Trophoblast cell (in vitro differentiated cells and primary cell): ENCODE measurements at places on chromosomes 2 and 18.

GRCh38 chr2:18834341-18834740 is 245.0 kb upstream of the NT5C1B start:
- H3K27me3 ChIP-seq = no peaks in the 10 kb centered on the region
- no peak overlapping the region for H3K4me3 ChIP-seq
- no peak for DNase-seq
- H3K36me3 ChIP-seq = no peaks in the 10 kb centered on the region
- no peak overlapping the region for H3K27ac ChIP-seq
- peaks cover 2% of the 10 kb centered on the region for H3K4me1 ChIP-seq

- H3K36me3 ChIP-seq = no peaks in the 10 kb centered on the region
- H3K27ac ChIP-seq = no peak overlapping the region
- DNase-seq = no peak
- no peak overlapping the region for H3K4me3 ChIP-seq
- no peaks in the 10 kb centered on the region for H3K27me3 ChIP-seq
Measured at GRCh38 chr2:73114273-73114867, 1.6 kb upstream of the RAB11FIP5 start.

- peaks cover 6% of the 10 kb centered on the region for H3K36me3 ChIP-seq
- peaks cover 21% of the 10 kb centered on the region for H3K4me1 ChIP-seq
- peak; percentile 50 for DNase-seq
- H3K4me3 ChIP-seq = no peak overlapping the region
- H3K27me3 ChIP-seq = no peaks in the 10 kb centered on the region
Measured at GRCh38 chr2:60516383-60516811, 37.1 kb downstream of the BCL11A start.

- H3K27me3 ChIP-seq = no peaks in the 10 kb centered on the region
- H3K4me1 ChIP-seq = no peaks in the 10 kb centered on the region
- no peak overlapping the region for H3K4me3 ChIP-seq
- H3K36me3 ChIP-seq = no peaks in the 10 kb centered on the region
- DNase-seq = no peak
Measured at GRCh38 chr18:34998661-34999060, 42.6 kb upstream of the MAPRE2 start.

GRCh38 chr2:173021939-173022371 is 53.7 kb upstream of the MAP3K20 start:
- no peak overlapping the region for H3K27ac ChIP-seq
- no peaks in the 10 kb centered on the region for H3K36me3 ChIP-seq
- peak; percentile 73 for DNase-seq
- no peaks in the 10 kb centered on the region for H3K27me3 ChIP-seq

DNA sequence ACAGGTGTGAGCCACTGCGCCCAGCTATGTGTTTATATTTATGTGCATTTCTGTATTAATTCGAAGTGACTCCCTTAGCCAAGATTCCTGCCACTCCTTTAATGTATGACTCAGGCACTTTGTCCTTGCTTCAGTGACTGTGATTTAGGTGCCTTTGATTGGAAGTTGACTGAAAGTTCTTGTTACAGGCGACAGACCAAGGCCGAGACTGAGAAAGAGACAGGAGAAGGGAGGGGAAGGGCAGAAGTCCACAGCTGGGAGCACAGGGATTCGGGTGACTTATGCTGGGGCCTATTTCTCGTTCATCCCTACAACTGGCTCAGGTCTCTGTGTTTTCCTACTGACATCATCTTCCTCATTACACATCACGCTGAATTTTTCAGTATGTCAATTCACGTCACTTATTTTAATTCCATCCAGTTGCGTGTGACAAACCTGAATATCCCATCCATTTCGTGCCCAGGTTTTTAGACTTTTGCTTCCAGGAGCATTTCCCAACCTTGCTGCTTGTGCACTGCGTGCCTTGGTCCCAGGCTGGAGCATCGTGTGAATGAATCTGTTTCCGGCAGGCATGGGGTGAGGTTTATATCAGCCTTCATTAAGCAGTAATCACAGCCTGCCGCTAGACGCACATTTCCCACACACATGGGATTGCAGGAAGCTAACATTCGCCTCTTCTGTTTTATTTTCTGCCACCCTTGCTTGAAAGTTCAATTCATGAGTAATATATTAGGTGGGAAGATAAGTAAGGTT is 42.4 kb downstream of the TMEM18 start:
- no peak overlapping the region for H3K4me3 ChIP-seq
- H3K27ac ChIP-seq = no peak overlapping the region
- H3K27me3 ChIP-seq = no peaks in the 10 kb centered on the region

DNA sequence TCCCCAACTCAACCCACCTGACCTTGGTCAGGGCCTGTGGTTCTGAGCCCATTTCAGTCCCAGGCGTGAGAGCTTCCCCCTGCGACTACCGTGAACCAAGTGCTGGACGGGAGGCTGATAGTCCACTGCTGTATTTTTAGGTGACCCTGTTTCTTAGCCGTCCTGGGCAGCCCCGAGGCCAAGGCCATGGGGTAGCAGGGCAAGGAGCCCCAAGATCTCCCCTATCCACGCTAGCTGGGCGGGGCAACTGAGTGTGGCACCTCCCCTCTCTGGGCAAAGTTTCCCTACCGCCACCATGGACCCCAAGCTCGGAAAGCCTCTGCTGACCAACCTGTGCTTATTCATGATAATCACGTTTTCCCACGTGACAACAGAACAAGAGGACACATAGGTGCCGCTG is 583 bp upstream of the KLHL30 start:
- no peak overlapping the region for H3K27ac ChIP-seq
- H3K27me3 ChIP-seq = no peaks in the 10 kb centered on the region
- DNase-seq = no peak
- H3K4me3 ChIP-seq = no peak overlapping the region

DNA sequence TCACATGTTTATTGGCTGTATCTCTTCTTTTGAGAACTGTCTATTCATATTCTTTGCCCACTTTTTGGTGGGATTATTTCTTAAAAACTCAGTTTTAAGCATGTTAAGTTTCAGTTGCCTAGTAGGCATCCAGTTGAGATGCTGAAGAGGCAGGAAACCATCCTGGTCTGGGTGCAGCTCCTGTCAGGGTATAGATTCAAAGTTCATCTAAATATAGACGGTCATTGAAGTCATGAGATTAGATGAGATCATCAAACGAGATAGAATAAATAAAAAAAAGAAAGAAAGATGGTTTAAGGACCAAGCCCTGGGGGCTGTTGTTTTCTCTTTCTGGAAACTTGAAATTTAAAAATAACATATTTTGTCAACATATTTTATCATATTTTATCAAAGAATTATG is 9.2 kb upstream of the DNAH7 start:
- no peaks in the 10 kb centered on the region for H3K36me3 ChIP-seq
- H3K27me3 ChIP-seq = no peaks in the 10 kb centered on the region
- no peak overlapping the region for H3K27ac ChIP-seq
- no peaks in the 10 kb centered on the region for H3K4me1 ChIP-seq

DNA sequence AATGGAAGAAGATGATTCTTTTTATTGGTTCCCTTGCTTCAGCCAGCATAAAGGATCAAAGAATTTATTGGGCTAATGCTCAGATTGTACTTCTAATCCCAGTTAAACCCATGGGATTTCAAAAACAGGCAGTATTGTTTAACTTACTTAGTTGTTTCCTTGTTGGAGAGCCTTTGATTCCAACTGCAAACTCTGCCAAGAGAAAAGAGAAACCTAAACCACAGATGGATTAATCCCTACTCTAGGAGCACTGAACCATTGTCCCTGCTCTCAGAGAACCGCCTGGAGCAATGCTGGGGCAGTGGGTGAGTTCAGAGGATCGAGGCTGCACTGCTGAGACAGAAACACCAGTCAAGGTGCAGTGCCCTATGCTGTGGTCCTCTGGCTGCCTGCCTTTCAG is 44.9 kb upstream of the SIGLEC15 start:
- DNase-seq = no peak
- peak overlapping the region; percentile 44 for H3K4me3 ChIP-seq
- no peak overlapping the region for H3K27ac ChIP-seq
- H3K36me3 ChIP-seq = no peaks in the 10 kb centered on the region

DNA sequence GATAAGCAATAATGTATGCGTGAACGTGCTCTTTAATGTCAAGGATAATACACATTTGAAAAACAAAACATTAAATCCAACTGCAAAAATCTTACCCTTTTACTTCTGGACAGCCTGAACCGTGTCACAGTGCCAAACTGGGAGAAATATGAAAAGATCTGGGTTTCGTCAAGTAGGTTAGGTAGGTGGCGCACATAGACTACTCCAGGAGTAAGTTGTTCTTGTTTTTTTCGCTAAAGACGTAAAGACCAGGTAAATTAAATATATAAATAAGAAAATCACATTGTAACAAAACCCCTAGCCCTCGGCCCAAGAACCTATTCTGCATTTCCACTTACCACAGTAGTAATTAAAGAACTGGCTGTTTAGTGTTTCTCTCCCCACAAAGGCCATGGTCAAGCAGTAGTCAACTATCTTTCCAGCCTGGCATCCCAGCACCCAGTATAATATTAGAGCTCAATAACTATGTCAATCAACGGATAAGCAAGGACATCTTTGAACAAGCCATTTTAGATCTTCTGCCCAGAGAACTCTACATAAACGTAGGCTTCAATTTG is 1.1 kb downstream of the NIFK start:
- H3K36me3 ChIP-seq = peaks cover 4% of the 10 kb centered on the region
- DNase-seq = peak; percentile 9
- no peaks in the 10 kb centered on the region for H3K27me3 ChIP-seq
- no peak overlapping the region for H3K4me3 ChIP-seq

DNA sequence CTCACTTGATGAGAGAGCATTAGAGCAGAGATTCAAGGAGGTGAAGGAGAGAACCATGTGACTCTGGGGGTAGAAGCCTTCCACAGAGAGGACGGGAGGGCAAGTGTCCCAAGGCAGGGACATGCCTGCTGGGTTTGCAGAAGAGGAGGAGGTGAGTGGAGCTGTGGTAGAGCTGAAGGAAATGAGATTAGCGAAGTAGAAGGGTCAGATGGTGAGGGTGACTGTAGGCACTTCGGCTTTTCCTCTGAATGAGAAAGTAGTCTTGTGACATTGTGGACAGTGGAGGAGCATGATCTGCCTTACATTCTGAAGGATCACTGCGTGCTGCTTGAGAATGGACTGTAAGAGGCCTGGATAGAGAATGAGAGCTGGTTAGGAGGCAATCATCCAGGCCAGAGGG is 126.0 kb downstream of the NXPH2 start:
- H3K4me1 ChIP-seq = no peaks in the 10 kb centered on the region
- DNase-seq = no peak
- H3K36me3 ChIP-seq = no peaks in the 10 kb centered on the region

DNA sequence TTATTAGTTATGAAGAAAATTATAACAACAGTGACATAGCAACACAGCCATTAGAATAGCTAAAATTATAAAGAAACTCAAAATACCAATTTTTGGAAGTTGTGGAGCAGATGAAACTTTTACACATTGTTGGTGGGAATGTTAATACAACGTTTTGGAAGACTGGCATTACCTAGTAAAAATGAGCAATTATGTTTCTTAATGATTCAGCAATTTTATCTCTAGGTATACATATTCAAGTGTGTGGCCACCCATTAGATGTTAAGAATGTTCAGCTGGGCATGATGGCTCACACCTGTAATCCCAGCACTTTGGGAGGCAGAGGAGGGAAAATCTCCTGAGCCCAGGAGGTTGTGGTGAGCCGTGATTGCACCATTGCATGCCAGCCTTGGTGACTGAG is 78.8 kb downstream of the INSIG2 start:
- no peak overlapping the region for H3K27ac ChIP-seq
- H3K4me3 ChIP-seq = no peak overlapping the region
- H3K4me1 ChIP-seq = no peaks in the 10 kb centered on the region
- no peaks in the 10 kb centered on the region for H3K27me3 ChIP-seq

- H3K4me1 ChIP-seq = peaks cover 5% of the 10 kb centered on the region
- no peak overlapping the region for H3K4me3 ChIP-seq
- DNase-seq = no peak
- no peaks in the 10 kb centered on the region for H3K36me3 ChIP-seq
Measured at GRCh38 chr2:113112871-113113270, 14.5 kb upstream of the IL1RN start.

- H3K4me3 ChIP-seq = no peak overlapping the region
- no peaks in the 10 kb centered on the region for H3K36me3 ChIP-seq
- H3K4me1 ChIP-seq = no peaks in the 10 kb centered on the region
- peaks cover 2% of the 10 kb centered on the region for H3K27me3 ChIP-seq
- DNase-seq = no peak
- H3K27ac ChIP-seq = no peak overlapping the region
Measured at GRCh38 chr2:222239091-222239490, 59.7 kb downstream of the PAX3 start.

DNA sequence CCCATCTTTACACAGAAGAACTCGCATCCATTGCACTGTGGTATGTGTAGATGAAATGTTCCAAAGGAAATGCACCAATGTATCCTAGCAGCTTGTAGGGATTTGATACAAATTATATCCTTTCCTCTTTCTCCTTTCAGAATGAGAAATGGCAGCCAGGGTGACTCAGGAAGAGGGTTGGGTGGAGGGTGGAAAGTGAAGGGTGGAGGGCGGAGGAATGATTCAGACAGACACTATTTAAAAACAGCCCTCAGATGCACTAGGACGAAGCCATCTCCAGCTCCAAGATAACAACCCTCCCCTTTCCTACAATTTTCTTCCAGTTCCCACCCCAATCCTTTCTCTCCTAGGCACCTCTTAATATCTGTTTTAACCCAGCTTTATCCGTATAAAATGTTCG is 96.2 kb upstream of the STK39 start:
- H3K36me3 ChIP-seq = no peaks in the 10 kb centered on the region
- no peak for DNase-seq
- no peaks in the 10 kb centered on the region for H3K4me1 ChIP-seq
- no peak overlapping the region for H3K4me3 ChIP-seq
- no peak overlapping the region for H3K27ac ChIP-seq
- H3K27me3 ChIP-seq = no peaks in the 10 kb centered on the region

GRCh38 chr2:1591978-1592907 is 152.1 kb downstream of the PXDN start:
- H3K36me3 ChIP-seq = no peaks in the 10 kb centered on the region
- no peak overlapping the region for H3K4me3 ChIP-seq
- DNase-seq = peak; percentile 54
- H3K27me3 ChIP-seq = no peaks in the 10 kb centered on the region

GRCh38 chr18:54957996-54958395 is 1.3 kb downstream of the CCDC68 start:
- no peaks in the 10 kb centered on the region for H3K4me1 ChIP-seq
- no peak overlapping the region for H3K27ac ChIP-seq
- no peaks in the 10 kb centered on the region for H3K36me3 ChIP-seq

GRCh38 chr2:179048099-179048498 is 1.8 kb downstream of the CCDC141 start:
- H3K4me1 ChIP-seq = peaks cover 8% of the 10 kb centered on the region
- H3K4me3 ChIP-seq = no peak overlapping the region
- no peaks in the 10 kb centered on the region for H3K27me3 ChIP-seq
- H3K36me3 ChIP-seq = no peaks in the 10 kb centered on the region
- no peak overlapping the region for H3K27ac ChIP-seq

- no peak overlapping the region for H3K4me3 ChIP-seq
- no peaks in the 10 kb centered on the region for H3K36me3 ChIP-seq
- no peak for DNase-seq
- no peak overlapping the region for H3K27ac ChIP-seq
- H3K4me1 ChIP-seq = no peaks in the 10 kb centered on the region
Measured at GRCh38 chr2:204972606-204973336, 427.5 kb downstream of the PARD3B start.

GRCh38 chr2:159867567-159868361 is 69.8 kb upstream of the CD302 start:
- H3K27me3 ChIP-seq = no peaks in the 10 kb centered on the region
- DNase-seq = no peak
- H3K4me3 ChIP-seq = no peak overlapping the region
- no peaks in the 10 kb centered on the region for H3K4me1 ChIP-seq
